ENCODE measurements at places on chromosomes 2 and 18. TPM values are rescaled to one million over a fixed set of nuclear protein-coding genes. Genes with fewer than 3 reads are reported as not detected.

The PLB1 gene
- 1.1 TPM for total RNA-seq

- DNase-seq, result peak; percentile 51
- H3K4me1 ChIP-seq, result peaks cover 55% of the 10 kb centered on the region
Observed at GRCh38 chr2:234952270-234953115, 676 bp downstream of the SH3BP4 start.

- H3K27ac ChIP-seq, result no peak overlapping the region
- peaks cover 2% of the 10 kb centered on the region for H3K4me1 ChIP-seq
- no peaks in the 10 kb centered on the region for H3K36me3 ChIP-seq
- H3K27me3 ChIP-seq, result no peaks in the 10 kb centered on the region
- H3K4me3 ChIP-seq, result no peak overlapping the region
Observed at GRCh38 chr18:63197246-63197869, 122.2 kb downstream of the BCL2 start.

DNA sequence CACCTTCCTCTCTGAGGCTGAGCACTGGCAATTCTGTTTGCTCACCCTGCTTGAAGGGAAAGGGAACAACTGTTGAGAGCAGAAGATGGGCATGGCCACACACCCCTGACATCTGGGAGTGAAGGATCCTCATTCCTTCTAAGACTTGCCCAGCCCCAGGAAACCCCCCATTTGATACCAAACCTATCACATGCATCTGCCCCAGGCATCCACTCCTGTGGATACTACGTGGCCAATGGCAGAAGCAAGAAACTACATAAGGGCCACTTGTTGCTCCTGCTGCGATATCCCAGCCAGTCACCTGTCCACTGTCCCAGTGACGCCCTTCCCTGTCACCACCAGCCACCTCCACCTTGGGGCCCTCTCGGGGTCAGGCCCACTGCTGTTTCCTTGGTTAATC is 185.2 kb downstream of the SMAD2 start:
- no peak for DNase-seq
- no peak overlapping the region for H3K4me3 ChIP-seq
- no peaks in the 10 kb centered on the region for H3K36me3 ChIP-seq
- H3K4me1 ChIP-seq, result no peaks in the 10 kb centered on the region

DNA sequence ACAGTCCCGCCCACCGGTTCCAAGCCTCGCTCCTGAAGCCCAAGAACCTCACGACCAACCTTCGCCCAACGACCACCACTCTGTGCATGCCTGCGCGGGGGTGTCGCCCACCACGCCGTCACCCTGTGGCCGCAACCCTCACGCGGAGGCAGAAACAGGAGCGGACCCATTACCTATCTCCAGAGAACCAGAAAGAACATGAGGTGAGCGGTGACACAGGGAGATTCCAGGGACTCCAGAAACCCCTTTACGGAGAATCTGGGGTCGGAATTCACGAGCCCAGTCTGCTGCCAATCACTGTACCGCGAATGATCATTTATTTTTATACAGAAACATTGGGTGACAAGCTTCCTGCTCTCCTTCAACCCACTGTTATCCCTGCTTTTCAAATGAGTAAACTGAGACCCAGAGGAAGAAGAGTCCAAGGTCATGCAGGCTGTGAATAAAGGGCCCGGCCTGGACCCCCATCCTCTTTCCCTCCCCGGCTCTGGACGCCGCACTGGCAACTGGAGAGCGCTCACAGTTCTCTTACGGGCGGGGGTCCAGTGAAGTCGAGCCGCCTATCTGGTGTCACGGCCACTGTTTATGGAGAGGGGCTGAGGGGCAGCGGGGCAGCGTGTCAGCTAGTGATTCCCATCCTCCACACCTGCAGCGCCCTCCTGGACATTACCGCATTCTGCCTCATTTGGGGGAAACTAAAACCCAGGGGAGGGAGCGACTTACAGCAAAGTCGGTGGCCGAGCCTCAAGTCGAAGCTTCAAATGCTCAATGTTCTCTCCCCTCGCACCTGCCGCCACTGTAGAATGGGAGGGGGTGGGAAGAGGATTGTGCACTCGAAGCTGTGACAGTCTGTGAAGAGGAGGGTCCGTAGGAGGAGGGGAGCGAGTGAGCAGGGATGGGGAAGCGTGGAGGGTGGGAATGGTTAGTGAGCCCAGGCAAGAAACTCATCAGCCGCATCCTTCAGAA is 723 bp upstream of the SLC30A3 start:
- peaks cover 32% of the 10 kb centered on the region for H3K27me3 ChIP-seq
- no peak overlapping the region for H3K27ac ChIP-seq
- peak overlapping the region; percentile 77 for H3K4me3 ChIP-seq
- DNase-seq, result no peak
- H3K4me1 ChIP-seq, result peaks cover 22% of the 10 kb centered on the region

GRCh38 chr2:142840436-142840835 is 37.0 kb upstream of the KYNU start:
- no peaks in the 10 kb centered on the region for H3K27me3 ChIP-seq
- H3K4me1 ChIP-seq, result no peaks in the 10 kb centered on the region
- H3K4me3 ChIP-seq, result no peak overlapping the region
- no peak overlapping the region for H3K27ac ChIP-seq
- DNase-seq, result no peak

DNA sequence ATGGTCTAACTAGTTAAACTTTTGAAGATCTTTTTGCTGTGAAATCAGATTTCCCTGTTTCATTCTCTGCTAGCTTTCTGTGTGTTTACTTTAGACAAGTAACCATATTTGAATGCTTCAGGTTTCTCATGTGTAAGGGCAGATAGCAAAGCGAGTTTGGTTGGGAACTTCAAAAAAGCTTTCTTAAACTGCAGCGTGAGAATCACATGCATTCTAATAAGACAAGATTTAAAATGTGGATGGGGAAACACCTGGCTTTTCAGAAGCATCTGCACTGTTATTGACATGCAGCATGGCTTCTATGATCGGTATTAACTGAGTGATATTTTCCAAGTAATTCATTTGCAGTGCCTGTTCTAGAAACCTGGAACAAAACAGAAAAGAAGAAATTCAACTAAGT is 119.3 kb downstream of the ABCA12 start:
- no peaks in the 10 kb centered on the region for H3K4me1 ChIP-seq
- DNase-seq, result no peak
- H3K4me3 ChIP-seq, result no peak overlapping the region
